ENCODE measurements at places on chromosomes 16 and 17. TPM values are rescaled to one million over a fixed set of nuclear protein-coding genes. Genes with fewer than 3 reads are reported as not detected.

DNA sequence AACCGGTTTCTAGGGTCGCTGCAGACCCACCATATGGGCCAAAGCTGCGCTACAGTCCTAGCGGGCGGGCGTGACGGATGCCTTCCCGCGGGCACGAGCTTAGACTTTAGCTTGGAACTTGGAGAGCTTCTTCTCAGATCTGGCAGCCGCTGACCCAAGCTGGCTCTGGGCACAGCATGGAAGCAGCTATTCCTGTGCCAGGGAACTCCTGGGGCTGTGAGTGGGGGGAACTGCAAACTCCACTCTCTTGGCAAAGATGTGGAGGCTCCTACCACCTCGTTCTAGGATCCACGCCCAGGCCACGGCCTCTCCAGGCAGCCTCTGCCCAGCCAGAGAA, 8.8 kb downstream of the FAAP100 start:
- DNase-seq, result no peak

DNA sequence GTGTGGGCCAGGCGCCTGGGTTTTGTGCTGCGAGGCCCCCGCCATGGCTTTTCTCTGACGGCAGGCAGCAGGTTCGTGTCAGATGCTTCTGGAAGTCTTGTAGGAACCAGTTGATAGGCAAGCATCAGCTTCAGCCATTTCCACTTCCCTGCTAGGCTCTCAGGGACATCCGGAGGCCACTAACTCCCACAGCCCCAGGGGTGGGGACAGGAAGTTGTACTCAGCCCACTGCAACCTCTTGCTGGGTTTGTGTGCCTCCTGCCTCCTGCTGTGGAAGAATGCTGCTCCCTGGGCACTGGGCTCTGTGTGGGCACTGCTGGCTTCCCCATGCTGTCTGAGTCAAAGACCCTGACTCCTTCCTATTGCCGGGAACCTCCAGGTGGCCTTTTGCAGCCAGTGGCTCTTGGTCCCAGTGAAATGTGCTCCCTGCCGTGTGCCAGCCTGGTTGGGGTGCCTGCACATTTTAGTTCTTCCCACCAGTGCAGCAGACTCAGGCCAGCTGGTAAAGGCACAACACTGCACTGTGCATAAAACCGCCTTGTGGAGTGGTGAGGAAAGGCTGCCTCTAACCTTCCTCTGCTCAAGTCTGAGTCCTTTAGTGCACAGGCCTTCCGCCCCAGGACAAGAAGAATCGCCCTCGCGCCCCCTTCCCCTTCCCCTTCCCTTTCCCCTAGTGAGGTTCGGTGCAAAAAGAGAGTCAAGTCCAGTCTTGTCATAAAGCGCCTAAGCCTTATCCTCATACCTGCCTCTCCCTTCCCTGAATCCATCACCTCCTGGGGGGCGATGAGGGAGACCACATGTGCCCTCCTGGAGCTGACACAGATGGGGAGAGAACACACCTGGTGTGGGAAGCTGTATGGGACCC, 16.6 kb downstream of the LDHD start:
- peak; percentile 76 for DNase-seq

DNA sequence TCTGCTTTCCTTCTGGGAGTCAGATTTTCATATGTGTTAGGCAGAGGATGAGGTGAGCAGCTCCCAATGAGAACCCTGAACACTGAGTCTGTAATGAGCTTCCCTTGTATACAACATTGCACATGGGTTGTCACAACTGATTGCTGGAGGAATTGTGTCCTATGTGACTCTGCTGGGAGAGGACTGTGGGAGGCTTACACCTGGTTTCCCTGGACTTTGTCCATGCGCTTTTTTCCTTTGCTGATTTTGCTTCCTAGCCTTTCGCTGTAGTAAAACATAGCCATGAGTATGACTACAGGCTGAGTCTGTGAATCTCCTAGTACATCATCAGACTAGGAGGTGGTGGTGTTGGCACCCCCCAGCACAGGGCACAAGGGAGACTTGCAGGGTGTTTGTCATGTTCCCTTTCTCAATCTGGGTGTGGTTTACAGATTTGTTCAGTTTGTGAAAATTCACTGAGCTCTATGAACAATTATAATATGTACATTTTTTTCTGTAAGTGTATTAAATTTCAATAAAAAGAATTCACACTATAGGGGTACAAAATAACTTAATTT, 1.7 kb upstream of the PLK1 start:
- no peak for DNase-seq

GRCh38 chr16:88805340-88805715, 1.7 kb downstream of the CDT1 start:
- no peak for DNase-seq

GRCh38 chr17:42456223-42457106, 2.2 kb upstream of the ATP6V0A1 start:
- DNase-seq, result no peak

DNA sequence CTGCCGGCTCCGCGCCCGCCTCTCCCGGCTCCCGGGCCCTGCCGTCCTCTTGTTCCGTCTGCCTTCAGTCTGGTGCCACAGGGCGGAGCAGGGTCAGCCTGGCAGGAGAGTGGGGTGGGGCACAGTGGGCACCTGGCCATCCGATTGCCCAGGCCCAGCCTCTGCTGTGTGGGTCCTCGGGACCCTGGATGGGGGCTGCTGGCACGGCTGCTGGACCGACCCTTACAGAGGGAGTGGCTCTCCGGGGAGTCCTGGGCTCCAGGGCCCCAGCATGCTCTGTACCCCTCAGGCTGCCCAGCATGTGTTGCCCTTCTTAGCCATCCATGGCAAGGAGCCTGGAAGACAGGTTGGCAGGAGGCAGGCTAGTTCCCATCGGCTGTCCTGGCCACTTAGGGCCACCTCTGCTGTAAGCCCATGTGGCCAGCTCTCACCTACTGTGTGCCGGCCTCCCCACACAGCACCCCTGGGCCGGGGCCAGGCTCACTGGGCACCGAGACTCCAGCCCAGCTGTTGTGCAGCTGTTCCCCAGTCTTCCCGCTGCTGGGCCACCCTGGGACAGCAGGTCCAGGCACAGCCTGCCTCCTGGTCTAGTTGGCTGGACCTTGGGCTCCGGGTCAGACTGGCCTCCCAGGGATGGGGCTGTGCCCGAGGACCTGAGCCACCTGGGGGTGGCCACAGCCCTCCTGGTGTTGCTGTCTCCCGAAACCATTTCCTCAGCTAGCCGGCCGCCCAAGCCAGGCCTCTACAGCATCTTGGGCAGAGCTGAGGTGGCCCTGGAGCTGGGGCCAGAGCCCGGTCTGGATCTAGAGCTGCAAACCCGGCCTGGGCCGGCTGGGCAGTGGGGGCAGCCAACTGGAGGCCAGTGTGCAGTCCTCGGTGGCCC, 24.9 kb downstream of the BAHCC1 start:
- DNase-seq, result no peak

DNA sequence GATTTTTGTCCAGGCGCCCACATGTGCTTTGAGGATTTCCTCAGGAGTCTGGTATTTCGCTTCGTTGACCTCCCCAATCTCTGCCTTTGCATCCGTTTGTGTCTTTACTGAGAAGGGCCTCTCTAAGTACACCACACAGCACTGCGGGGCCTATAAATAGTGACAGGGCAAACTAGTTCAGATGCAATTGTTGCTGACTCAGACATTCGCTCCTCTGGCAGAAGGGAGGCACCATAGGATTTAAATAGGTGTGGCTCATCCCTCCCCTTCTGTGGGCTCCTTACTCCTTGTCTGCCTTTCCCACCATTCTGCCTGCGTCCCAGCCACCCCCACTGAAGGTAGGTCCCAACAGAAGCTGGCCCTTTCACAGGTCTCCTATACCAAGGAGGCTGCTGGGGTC, 192.3 kb downstream of the SHISA9 start:
- DNase-seq, result no peak

DNA sequence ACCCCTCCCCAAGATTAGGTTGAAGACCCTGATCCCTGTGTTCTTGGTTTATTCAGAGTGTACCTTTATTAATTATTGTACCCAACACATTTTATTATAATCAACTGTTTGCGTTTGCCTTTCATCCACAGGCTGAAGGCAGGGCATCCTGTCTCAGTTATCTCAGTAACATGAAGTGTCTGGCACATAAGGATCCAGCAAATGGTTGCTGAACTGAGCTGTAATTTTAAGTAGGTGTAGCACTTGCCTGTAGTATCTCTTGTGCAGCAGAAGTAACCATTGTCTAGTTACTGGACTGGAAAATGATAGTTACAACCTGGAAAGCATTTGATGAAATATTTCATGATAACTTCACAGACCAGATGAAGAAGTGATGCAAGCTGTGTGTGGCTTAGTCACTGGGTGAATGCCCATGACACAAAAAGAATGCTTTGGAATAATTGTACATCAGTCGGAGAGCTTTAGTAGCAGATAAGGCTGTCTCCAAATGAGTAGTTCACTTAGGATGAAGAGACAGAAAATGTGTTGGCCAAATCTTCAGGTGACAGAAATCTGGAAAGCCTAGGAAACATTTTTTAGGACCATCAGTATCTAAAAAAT, 56.6 kb downstream of the ESRP2 start:
- DNase-seq, result no peak

The CACNG5 gene
- total RNA-seq, result not detected

The HIRIP3 gene
- 40.6 TPM for total RNA-seq

The TBX6 gene
- total RNA-seq, result 2.3 TPM

The FOXN1 gene
- not detected for total RNA-seq
